ENCODE measurements at places on chromosomes 4 and X.

GRCh38 chr4:72418458-72418857 lies 150.6 kb downstream of the ADAMTS3 start:
- no peak for DNase-seq

DNA sequence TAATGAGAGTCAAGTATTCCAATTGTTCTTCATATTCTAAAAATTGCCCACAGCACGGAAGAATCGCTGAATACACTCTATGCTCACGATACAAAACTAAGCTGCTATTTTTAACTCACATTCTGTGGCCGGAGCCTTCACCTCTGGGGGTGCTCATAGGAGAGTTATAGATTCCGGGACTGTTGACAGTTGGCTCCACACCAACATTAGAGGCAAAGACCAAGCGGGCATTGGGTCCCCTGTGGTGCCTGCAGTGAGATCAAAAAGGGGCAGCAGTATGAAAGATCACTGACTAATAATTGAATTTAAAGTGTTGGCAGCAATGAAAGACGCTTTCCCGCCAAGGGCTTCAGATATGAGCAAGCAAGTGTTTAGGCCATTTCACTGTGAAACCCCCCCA lies 146.0 kb downstream of the TMEM144 start:
- DNase-seq = no peak

- no peak for DNase-seq
Observed at GRCh38 chrX:43817444-43817843, 64.8 kb downstream of the MAOB start.

- no peak for DNase-seq
Observed at GRCh38 chrX:152989292-152989658, 4.6 kb downstream of the PNMA5 start.

DNA sequence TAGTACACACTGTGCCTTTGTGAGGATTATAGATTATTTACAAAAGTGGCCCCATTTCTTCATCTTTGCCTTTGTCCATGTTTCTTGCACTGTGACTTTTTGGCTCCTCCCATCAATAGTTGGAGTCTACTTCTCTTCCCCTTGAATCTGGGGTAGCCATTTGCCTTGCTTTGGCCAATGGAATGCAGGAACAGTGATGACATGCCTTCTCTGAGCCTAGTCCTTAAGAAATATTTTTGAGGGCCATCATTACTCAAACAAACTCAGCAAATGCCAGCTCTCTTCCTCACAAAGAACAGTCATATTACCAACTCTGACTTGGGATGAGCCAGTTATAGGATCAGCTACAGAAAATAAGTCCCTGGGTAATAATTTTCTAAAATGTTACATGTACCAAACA lies 189.6 kb downstream of the FRMPD4 start:
- DNase-seq = no peak

DNA sequence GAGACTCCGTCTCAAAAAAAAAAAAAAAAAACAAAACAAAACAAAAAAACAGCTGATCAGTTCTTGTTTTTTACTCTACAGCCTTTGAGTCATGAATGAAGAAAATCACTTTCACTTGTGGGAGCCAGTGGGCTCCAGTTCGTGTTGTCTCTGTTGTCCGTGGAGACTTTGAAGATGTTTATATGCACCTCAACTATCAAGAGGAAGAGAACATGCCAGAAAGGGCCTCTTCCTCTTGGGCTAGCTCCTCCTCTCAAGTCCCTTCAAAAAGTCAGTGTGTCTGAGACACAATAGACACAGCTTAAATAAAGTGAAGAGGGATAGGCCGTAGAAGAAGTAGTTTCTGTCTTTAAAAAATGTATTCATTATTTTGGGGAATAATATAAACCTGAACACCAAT lies 182.7 kb downstream of the KDR start:
- no peak for DNase-seq

- no peak for DNase-seq
Observed at GRCh38 chrX:36861601-36862000, 146.6 kb upstream of the FAM47C start.

GRCh38 chr4:71593311-71593710 lies 190.6 kb downstream of the GC start:
- DNase-seq = no peak

DNA sequence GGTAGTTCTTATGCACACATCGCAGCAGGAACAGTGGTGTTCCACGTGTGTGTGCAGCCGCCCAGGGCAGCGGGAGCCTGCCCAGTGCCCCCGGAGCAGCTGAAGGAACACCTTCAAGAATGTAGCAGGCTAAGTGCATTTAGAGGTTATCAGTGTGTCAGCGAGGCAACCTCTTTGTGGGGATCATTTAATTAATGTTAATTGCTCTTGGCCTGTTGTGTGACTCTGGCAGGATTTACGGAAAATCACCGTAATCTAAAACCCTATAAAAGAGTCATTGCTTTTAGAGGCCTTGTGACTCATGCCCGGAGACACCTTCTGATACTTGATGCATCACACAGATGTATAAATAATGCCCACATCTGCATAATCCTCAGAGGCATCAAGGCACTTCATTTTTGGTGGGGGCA lies 47.3 kb upstream of the GATB start:
- DNase-seq = no peak

- DNase-seq = peak; percentile 12
Observed at GRCh38 chr4:103075435-103075893, 1.1 kb downstream of the SLC9B2 start.

- no peak for DNase-seq
Observed at GRCh38 chr4:11480683-11481082, 52.0 kb upstream of the HS3ST1 start.

DNA sequence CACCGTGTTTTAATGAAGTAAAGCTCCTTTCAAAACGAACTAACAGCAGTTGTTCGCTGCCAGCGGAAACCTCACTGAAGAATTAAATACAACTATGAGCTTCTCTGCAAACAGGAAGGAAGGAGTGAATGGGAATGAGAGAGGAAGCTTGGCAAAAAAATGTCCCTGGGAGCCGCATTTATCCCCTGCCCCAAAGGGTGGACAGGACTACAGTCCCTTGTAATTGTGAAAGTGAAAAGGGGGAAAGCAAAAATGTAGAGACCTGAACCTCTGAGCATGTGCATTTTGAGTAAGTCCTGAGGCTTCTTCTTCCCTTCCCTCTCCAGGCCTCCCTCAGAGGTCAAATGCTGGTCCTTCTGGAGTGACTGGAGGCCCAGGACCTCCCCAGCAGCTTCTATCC lies 53.8 kb upstream of the BMP2K start:
- DNase-seq = no peak

DNA sequence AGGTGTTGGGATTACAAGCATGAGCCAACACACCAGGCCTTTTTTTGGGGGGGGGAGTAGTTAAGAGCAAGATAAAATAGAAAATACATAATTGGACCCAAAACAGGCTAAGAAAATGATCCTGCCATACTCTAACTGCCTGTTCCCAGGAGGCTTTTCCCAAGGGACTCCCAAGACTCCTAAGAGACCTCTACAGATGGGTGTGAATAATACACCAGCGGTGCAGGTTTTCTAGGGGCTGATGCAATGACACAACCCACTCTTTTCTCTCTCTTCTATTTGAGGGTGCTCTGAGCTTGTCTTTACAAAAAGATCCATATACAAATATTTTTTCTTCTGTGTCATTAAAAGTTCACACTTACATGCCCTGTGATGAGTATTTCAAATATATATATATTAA lies 116.9 kb downstream of the RASL11B start:
- DNase-seq = no peak

- no peak for DNase-seq
Observed at GRCh38 chr4:174241162-174241561, 42.3 kb downstream of the FBXO8 start.
